Endodermal cell (in vitro differentiated cells): ENCODE measurements at places on chromosomes 13 and 19. TPM values are rescaled to one million over a fixed set of nuclear protein-coding genes. Genes with fewer than 3 reads are reported as not detected.
A peak's percentile ranks its signal among the peaks of the same experiment; 100 is the strongest.

- no peaks in the 10 kb centered on the region for H3K36me3 ChIP-seq
- no peaks in the 10 kb centered on the region for H3K27me3 ChIP-seq
- peak within 1 kb of the TSS; percentile 73 for H3K4me3 ChIP-seq
- peaks cover 13% of the 10 kb centered on the region for H3K4me1 ChIP-seq
- DNase-seq = no peak
Observed at GRCh38 chr13:41019011-41019487, at the start of gene ELF1. Gene ELF1 (minus strand): TSS chr13:41019316. CDS start chr13:40982054, 37,262 bp downstream.

DNA sequence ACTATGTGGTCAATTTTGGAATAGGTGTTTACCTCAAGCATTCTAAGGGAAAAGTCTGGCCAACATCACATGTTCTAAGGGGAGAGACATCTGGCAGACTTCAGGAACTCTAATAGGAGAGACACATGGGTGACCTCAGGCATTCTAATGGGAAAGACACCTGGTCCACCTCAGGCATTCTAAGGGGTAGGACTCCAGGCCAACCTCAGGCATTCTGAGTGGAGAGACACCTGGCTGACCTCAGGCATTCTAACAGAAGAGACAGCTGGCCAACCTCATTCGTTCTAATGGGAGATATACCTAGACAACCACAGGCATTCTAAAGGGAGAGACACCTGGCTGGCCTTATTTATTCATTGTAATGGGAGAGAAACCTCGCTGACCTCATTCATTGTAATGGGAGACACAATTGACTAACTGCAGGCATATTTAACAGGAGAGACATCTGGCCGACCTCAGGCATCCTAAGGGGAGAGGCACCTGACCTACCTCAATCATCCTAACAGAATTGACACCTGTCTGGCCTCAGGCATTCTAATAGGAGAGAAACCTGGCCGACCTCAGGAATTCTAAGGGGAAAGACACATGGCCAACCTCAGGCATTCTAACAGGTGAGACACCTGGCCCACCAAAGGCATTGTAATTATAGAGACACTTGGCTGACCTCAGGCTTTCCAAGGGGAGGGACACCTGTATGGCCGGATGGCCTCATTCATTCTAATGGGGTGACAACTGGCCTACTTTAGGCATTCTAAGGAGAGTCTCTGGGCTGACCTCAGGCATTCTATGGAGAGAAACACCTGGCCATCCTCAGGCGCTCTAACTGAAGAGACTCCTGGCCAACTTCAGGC, 1346.8 kb downstream of the UQCRFS1 start:
- H3K27me3 ChIP-seq = no peaks in the 10 kb centered on the region
- H3K4me3 ChIP-seq = no peak overlapping the region
- H3K4me1 ChIP-seq = no peaks in the 10 kb centered on the region
- H3K27ac ChIP-seq = no peak overlapping the region

GRCh38 chr19:6739390-6739882, at the start of gene TRIP10:
Gene TRIP10 (plus strand): TSS chr19:6739680. CDS start chr19:6739762, 82 bp downstream.
- H3K27me3 ChIP-seq = no peaks in the 10 kb centered on the region
- peak within 1 kb of the TSS; percentile 68 for H3K27ac ChIP-seq
- DNase-seq = peak; percentile 94
- H3K36me3 ChIP-seq = peaks cover 34% of the 10 kb centered on the region
- peaks cover 3% of the 10 kb centered on the region for H3K4me1 ChIP-seq
- peak within 1 kb of the TSS; percentile 94 for H3K4me3 ChIP-seq

DNA sequence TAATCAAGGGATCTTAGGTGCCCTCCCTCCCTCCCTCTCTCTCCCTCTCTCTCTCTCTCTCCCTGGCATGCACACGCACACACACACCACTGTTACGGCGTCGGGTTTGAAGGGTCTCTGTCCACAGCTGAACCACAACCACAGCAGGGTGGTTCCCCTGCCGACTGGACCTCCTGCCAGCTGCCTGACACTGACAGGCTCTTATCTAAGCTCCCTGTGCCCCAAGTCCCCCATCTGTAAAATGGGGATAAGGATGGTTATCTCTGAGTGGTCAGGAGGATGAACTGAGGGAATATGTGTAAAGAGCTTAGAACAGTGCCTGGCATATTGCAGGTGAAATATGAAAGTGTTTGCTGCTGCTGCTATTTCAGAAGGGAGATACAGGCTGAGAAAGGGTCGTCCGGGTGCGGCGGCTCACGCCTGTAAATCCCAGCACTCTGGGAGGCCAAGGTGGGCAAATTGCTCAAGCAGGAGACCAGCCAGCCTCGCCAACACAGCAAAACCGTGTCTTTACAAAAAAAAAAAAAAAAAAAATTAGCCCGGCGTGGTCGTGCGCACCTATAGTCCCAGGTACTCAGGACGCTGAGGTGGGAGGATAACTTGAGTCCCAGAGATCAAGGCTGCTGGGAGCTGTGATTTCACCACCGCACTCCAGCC, 852 bp upstream of the SHISA7 start:
- H3K36me3 ChIP-seq = no peaks in the 10 kb centered on the region
- H3K4me1 ChIP-seq = no peaks in the 10 kb centered on the region
- H3K27me3 ChIP-seq = peaks cover 100% of the 10 kb centered on the region

DNA sequence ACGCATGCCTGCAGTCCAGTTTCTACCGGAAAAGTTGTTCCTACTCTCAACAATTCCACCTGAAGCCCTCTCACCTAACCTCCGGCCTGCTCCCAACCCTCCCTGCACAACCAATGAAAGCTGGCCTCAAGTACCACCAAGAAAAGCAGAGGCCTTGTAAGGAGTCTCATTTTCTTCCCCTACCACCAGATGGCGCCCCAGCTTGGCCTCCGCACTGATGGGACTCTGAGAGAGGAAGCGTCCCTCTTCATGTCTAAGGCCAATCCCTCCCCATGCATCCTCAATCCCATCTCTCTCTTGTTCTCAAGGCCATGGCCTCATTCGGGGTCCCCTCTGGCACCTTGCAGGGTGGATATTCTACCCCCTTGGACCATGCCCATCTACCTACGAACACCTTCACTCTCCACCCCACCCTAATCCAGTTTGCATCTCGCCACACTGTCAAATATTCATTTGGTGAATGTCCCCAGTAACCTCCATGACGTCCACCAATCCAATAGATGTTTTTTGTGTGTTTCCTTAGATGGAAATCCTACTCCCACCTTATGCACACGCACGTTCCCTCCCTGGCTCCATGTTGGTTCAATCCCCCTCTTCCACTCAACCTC, 412.8 kb downstream of the ZNF536 start:
- DNase-seq = peak; percentile 91
- no peaks in the 10 kb centered on the region for H3K4me1 ChIP-seq
- no peak overlapping the region for H3K27ac ChIP-seq

DNA sequence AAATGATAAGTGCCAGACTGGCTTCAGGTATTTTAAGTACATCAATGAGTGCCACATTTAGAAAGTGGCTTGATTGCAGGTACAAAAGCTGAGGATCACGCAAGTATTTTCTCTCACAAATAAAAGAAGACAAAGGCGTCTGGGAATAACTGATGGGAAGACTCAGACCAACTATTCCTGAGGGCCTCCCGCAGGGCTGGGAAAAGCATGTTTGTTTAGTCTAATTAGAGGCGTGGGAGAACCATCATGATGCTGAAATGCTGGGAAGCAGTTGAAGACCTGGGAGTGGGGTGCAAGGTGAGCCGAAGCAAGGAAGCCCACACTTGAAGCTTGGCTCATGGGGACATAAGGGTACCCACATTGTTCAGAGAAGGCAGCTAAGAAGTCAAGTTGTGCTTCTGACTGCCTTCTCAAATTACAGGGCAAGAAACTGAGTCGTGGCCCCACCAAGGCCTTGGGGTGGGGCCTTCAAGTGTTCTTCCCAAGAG, 536.0 kb downstream of the MYO16 start:
- no peak overlapping the region for H3K27ac ChIP-seq
- peak; percentile 67 for DNase-seq
- no peaks in the 10 kb centered on the region for H3K27me3 ChIP-seq
- no peaks in the 10 kb centered on the region for H3K4me1 ChIP-seq
- no peaks in the 10 kb centered on the region for H3K36me3 ChIP-seq

The ZNF850 gene
- 6.4 to 30.8 TPM (median 30.7 TPM) in 3 replicates for total RNA-seq

The HIPK4 gene
- total RNA-seq = 0.23 to 0.40 TPM (median 0.31 TPM) in 3 replicates

- H3K4me1 ChIP-seq = no peaks in the 10 kb centered on the region
- H3K4me3 ChIP-seq = no peak overlapping the region
- H3K27ac ChIP-seq = peak overlapping the region; percentile 75
Observed at GRCh38 chr13:59111751-59112171, 1052.0 kb downstream of the DIAPH3 start.

GRCh38 chr19:18344582-18344950, 4.2 kb downstream of the PGPEP1 start:
- no peaks in the 10 kb centered on the region for H3K36me3 ChIP-seq
- H3K27ac ChIP-seq = peak overlapping the region; percentile 100
- no peak for DNase-seq
- H3K4me3 ChIP-seq = no peak overlapping the region
- no peaks in the 10 kb centered on the region for H3K4me1 ChIP-seq

The CEACAM16 gene
- not detected in 2 replicates for total RNA-seq

GRCh38 chr19:5717215-5717935, 2.6 kb downstream of the LONP1 start:
- no peak for DNase-seq
- peaks cover 3% of the 10 kb centered on the region for H3K4me1 ChIP-seq
- no peak overlapping the region for H3K27ac ChIP-seq
- H3K4me3 ChIP-seq = no peak overlapping the region
- peaks cover 34% of the 10 kb centered on the region for H3K36me3 ChIP-seq

DNA sequence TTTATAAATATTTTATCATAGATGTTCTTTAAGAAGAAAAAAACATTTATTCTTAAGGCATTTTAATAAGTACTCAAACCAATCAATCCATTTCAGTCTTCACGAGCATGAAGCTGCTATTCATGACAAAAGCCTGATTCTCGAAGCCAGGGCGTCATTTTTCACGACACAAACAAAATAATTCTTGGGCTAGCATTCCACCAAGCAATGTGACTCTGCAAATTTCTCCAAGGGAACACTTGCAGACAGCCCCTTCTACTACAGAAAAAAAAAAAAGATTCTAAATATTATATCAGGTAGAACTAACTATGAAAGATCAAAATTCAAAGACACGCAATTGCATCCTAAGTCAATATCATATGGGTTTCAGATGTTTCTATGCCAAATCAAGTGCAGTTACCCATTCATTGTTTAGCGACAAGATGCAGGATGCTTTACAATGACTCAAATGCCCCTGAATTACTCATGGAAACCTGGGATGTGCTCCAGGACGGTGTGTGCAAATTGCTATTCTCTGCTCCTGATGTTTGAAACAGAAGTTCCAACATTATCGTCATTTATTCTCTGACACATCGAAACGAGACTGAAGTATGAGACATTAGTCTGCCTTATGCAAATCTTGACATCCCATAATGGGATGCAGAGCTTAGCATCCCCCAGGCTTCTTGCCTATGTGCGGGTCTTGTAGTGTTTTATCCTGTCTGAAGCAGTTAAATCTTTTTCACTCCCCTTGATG, 517.7 kb downstream of the MYO16 start:
- no peak for DNase-seq
- H3K4me3 ChIP-seq = no peak overlapping the region
- no peak overlapping the region for H3K27ac ChIP-seq
- no peaks in the 10 kb centered on the region for H3K27me3 ChIP-seq

- no peaks in the 10 kb centered on the region for H3K27me3 ChIP-seq
- no peaks in the 10 kb centered on the region for H3K36me3 ChIP-seq
- H3K27ac ChIP-seq = no peak overlapping the region
- H3K4me1 ChIP-seq = no peaks in the 10 kb centered on the region
- no peak for DNase-seq
Observed at GRCh38 chr19:31171936-31172335, 177.3 kb downstream of the TSHZ3 start.

The VAV1 gene
- not detected in 3 replicates for total RNA-seq

DNA sequence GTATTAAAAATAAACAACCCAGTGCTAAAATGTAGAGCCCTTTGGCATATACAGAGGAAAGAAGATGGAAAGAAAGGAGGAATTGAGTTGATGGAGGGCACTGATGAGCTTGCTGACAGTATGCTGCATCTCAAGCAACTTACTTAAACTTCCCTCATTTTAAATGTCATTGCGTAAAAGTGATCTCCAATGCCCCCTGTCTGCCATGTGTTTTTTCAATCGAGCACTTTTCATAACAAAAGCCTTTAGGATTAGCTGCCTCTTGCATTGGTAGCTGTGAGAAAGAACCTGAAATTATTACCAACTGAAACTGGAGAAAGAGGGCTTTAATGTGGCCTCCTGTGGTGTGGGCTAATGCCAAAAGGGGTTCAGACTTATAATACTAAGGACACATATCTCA, 541.6 kb downstream of the SUCLA2 start:
- H3K27ac ChIP-seq = no peak overlapping the region
- H3K4me1 ChIP-seq = no peaks in the 10 kb centered on the region
- no peaks in the 10 kb centered on the region for H3K36me3 ChIP-seq

The OR2Z1 gene
- not detected in 2 replicates for total RNA-seq

DNA sequence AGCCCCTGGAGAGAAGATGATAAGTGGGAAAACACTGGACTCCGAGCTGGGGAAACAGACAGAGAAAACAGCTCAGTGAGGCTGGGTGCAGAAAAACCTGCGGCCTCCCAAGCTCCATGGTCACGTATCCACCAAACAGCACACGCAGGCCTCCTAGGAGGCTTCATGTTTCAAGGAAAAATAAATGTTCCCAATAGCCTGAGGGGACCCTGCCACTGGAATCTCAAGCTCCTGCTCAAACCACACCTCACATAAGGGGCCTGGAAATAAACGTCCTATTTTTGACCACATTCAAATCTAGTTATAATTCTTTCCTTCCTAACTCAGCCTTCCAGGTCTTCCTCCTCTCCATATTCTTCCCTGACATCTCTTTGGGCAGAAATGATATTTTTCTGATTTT, 225.7 kb downstream of the ABCC4 start:
- no peak overlapping the region for H3K27ac ChIP-seq
- H3K4me1 ChIP-seq = no peaks in the 10 kb centered on the region
- DNase-seq = no peak
- no peak overlapping the region for H3K4me3 ChIP-seq
- peaks cover 52% of the 10 kb centered on the region for H3K36me3 ChIP-seq

- no peak overlapping the region for H3K4me3 ChIP-seq
- no peak overlapping the region for H3K27ac ChIP-seq
- no peaks in the 10 kb centered on the region for H3K4me1 ChIP-seq
- DNase-seq = no peak
Observed at GRCh38 chr13:78520425-78520824, 82.9 kb downstream of the POU4F1 start.

DNA sequence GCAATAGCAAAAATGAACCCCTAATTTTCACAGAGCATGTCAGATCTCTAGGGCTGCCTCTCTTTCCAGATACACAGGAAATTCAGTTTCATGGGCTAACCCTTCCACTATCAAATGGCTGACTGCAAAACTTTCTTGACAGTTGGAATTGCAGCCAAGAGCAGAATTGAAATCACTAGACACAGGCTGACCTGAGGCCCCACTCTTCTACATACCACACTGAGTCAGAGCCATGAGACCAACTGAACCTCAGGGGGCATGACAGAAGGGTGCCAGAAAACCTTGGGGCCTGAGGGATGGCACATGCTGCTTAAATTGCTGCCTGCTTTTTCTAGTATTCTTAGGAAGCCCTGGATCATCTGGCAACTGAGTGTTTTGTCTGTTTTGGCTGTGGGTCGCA, 1.7 kb upstream of the DLEU7 start:
- H3K27ac ChIP-seq = no peak overlapping the region
- no peak for DNase-seq
- H3K27me3 ChIP-seq = peaks cover 60% of the 10 kb centered on the region
- H3K36me3 ChIP-seq = no peaks in the 10 kb centered on the region
- no peak overlapping the region for H3K4me3 ChIP-seq
- H3K4me1 ChIP-seq = peaks cover 2% of the 10 kb centered on the region
